Pancreas (tissue), 10 donors: ENCODE measurements at places on chromosomes 12 and 14. TPM values are rescaled to one million over a fixed set of nuclear protein-coding genes. Genes with fewer than 3 reads are reported as not detected.

Gene RASSF9
- 1.1 TPM for total RNA-seq

Gene STK38L
- total RNA-seq, result 12.1 TPM

Gene POTEG
- not detected for total RNA-seq

Gene TRHDE
- 30.2 TPM for total RNA-seq

Gene RGS6
- 0.15 TPM for total RNA-seq

Gene LBHD2
- total RNA-seq, result not detected

Gene TAS2R9
- total RNA-seq, result not detected

GRCh38 chr12:123482876-123483275 is 24.9 kb downstream of the SNRNP35 start:
- DNase-seq, result no peak
- H3K4me1 ChIP-seq, result no peaks in the 10 kb centered on the region
- no peaks in the 10 kb centered on the region for H3K27me3 ChIP-seq
- H3K36me3 ChIP-seq, result no peaks in the 10 kb centered on the region
- no peak overlapping the region for H3K4me3 ChIP-seq
- no peak overlapping the region for H3K27ac ChIP-seq

DNA sequence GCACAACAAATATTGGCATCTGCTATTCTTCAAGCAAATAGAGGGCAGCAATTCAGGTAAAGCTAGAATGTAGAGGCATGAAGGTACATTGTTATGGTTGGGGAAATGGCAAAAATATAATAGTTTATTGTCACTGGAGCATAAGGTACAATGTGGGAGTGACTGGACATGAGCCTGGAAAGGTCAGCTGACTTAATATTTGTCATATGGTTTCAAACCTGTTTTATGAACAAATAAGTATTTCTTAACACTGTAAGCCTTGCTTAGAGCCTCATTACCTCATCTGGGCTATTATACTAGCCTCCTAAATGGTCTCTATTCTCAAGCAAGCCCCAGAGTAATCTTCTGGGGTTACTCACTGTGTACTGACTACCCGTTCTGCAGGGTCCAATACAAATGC is 33.7 kb downstream of the FAM177A1 start:
- DNase-seq, result no peak
- no peak overlapping the region for H3K27ac ChIP-seq
- no peak overlapping the region for H3K4me3 ChIP-seq

DNA sequence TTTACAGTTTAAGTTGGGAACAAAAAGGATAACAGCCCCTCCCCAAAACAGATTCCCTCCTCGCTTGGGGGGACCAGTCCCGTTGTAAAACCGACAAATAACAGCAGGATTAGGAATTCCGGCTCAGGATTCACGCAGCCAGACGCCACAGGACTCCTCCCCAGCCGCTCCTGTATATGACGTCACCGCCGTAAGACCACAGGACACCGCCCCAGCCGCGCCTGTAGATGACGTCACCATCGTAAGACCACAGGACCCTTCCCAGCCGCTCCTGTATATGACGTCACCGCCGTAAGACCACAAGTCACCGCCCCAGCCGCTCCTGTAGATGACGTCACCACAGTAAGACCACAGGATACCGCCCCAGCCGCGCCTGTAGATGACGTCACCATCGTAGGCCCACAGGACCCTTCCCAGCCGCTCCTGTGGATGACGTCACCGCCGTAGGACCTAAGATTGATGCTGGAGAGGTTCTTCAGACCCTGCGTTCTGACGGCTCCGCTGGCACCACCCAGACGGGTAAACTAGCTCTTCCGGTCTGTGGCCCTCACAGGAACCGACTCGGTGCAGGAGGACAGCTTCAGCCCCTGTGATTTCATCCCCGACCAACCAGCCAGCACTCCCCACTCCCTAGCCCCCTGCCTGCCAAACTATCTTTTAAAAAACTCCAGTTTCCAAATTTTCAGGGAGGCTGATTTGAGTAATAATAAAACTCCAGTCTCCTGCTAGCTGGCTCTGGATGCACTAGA is 43.9 kb upstream of the FBRSL1 start:
- H3K27ac ChIP-seq, result no peak overlapping the region
- H3K36me3 ChIP-seq, result no peaks in the 10 kb centered on the region
- DNase-seq, result peak; percentile 48
- H3K27me3 ChIP-seq, result no peaks in the 10 kb centered on the region

GRCh38 chr12:27936196-27936595 is 36.3 kb downstream of the PTHLH start:
- no peaks in the 10 kb centered on the region for H3K4me1 ChIP-seq
- H3K4me3 ChIP-seq, result no peak overlapping the region
- H3K27me3 ChIP-seq, result no peaks in the 10 kb centered on the region
- no peak for DNase-seq
- no peaks in the 10 kb centered on the region for H3K36me3 ChIP-seq

GRCh38 chr14:27390155-27390554 is 792.3 kb upstream of the NOVA1 start:
- H3K27me3 ChIP-seq, result no peaks in the 10 kb centered on the region
- no peak overlapping the region for H3K27ac ChIP-seq
- H3K4me3 ChIP-seq, result no peak overlapping the region
- DNase-seq, result no peak
- no peaks in the 10 kb centered on the region for H3K4me1 ChIP-seq

DNA sequence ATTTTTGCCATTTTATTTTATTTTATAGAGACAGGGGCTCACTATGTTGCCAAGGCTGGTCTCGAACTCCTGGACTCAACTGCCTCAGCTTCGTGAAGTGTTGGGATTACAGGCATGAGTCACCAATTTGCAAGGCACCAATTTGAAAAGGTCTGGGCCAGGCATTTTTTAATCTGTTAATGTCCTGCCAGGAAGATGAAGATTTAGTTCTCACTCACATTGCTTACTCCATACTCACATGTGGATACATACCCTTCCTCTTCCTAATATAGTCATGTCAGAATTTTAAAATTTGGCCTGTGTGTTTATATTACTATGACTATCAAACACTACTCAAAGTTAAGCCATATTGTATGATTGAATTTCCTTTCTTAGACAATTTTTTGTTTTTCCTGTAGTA is 15.3 kb upstream of the EML1 start:
- no peaks in the 10 kb centered on the region for H3K36me3 ChIP-seq
- no peak for DNase-seq

GRCh38 chr12:117027251-117028086 is 71.7 kb downstream of the TESC start:
- peaks cover 24% of the 10 kb centered on the region for H3K36me3 ChIP-seq
- no peaks in the 10 kb centered on the region for H3K27me3 ChIP-seq
- DNase-seq, result peak; percentile 17
- H3K4me3 ChIP-seq, result no peak overlapping the region

DNA sequence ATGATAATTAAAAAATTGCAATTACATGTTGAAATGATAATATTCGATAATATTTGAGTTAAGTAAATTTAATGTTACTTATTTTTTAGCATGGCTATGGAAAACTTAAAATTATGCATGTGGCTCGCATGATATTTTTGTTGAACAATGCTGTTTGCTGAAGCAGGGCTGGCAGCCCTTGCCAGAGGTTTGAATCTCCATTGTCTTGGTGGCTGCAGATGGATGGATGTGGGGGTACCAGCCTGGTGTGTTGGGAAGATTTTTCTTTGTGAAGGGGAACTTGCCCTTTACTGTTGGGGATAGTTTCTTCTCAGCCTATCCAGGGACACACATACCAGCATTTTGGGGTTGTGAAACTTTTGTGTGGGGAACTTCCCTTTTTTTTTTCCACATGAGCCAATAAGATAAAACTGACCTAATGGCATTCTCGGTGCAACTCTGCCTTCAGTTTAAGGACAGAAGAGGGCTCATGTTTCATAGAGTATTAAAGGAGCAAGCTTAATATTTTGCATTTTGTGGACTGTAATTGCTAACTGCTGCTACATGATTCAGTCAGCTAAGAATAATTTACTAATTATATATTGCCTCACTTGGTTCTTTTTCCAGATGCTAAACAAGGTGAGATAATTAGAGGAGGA is 8.8 kb downstream of the RASSF3 start:
- H3K4me3 ChIP-seq, result no peak overlapping the region
- DNase-seq, result no peak
- H3K27ac ChIP-seq, result no peak overlapping the region
- no peaks in the 10 kb centered on the region for H3K27me3 ChIP-seq
